ENCODE measurements at places on chromosomes 7 and 10.

GRCh38 chr7:14501436-14501835 is 401.1 kb downstream of the DGKB start:
- no peak for DNase-seq

DNA sequence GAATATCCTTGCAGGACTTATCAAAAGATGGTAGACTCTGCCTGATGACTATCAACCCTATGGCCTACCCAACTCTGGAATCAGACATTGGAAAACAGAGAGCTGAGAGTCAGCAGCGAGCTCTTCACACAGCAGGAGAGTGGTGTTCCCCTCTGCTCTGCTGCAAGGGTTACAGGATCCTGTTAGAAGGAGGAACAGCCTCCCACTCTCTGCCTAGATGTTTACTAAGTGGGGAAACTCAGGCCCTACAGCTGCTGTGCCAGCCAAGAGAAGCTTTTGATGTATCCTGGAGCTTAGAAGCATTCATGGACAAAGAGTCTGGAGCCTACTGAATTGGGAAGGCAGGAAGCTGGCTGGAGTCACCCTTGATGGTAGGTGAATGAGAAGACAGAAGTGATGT is 104.6 kb downstream of the ABLIM1 start:
- DNase-seq, result no peak

DNA sequence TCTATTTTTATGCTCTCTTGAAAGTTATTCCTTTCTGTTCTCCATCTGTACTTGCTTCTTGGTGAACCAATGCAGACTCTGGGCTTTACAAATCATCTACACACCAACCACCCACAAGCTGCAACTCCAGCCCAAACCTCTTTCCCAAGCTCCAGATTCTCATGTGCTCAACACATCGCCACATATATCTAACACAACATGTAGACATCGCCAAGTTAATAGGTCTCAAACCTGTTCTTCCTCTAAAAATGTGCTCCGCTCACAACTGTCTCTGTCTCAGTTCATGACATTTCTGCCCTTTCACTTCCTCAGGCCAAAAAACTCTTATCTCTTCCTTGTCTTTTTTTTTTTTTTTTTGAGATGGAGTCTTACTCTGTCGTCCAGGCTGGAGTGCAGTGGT is 95.7 kb upstream of the EEPD1 start:
- DNase-seq, result no peak

DNA sequence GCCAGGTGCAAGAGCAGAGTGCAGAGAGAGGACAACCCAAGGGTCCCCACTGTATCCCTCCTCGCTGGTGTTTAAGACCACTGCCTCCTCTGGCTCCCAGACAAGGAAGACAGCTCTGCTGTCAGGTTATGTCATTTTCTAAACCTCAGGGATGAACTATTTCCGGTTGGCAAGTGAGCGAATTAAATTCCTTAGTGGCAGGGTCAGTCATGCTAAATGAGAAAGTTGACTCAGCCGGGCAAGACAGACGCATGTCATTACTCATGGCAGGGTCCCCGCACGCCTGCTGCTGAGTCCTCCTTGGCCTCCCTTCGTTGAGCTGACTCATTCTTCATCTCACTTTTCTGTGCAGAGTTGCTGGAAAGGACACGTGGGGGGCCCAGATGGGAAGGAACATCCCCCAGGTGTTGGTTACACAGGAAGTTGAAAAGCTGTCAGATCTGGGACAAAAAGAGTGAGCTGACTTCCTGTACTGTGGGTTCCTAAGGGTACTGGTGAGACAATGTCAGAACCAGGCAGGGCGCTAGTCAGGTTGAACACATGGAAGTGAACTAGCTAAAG is 47.1 kb upstream of the UCN3 start:
- no peak for DNase-seq

DNA sequence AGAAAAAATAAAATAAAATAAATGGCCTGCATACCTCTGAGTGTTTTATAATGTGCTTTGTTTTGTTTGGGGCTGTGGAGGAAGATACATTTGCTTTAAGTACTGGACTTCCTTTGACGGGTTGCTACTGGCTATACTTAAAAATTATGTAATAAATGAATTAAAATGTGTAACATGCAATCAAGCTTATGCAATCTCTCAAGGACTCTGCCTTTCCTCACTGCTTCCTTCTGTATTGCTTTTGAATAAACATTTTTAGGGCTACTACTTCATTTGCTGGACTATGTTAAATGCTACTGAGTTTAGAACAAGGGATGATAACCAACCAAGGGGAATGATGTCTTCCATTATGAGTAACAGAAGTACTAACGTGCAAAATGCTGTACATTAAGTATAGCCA is 91.6 kb downstream of the ETV1 start:
- no peak for DNase-seq

DNA sequence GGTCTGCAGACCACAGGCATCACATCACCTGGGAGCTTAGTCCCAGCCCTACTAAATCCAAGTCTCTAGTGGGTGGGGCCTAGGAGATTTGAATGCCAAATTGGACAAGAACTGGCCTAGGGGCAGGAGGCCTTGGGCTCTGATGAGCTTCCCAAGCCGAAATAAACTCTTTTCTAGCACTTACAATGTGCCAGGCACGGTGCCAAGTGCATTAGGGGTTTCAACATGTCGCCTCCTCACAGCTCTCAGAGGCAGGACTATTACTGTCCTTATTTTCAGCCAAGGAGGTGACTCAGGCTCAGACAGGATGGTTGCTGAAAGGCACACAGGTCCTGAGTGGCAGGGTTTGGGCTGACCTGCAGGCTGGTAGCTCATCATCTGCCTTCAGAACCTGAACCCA is 9.2 kb upstream of the CPA1 start:
- DNase-seq, result no peak

DNA sequence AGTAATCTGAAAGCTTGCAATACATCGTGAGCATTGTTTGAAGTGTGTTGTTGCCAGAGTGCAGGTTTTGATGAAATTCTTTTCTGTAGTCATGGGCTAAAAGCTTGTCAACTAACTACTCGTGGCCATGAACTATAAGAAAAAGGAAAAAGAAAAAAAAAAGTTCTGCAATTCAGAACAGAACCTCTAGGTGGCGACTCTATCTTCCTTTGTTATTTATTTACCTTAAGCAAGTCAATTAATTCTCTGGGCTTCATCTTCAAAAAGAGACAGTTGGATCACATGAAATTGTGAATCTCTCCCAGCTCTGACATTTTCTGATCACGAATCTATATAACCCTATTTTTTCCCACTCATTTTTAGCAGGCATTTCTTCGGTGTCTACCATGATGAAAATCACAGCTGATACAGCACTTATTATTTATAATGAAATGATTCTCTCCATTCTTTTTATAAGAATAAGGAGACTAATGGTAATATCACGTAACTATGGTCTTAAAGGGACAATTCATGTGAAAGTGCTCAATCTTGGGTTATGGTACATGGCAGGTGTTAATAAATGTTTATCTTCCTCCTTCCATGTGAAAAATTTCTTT is 18.8 kb downstream of the TMEM196 start:
- DNase-seq, result no peak

DNA sequence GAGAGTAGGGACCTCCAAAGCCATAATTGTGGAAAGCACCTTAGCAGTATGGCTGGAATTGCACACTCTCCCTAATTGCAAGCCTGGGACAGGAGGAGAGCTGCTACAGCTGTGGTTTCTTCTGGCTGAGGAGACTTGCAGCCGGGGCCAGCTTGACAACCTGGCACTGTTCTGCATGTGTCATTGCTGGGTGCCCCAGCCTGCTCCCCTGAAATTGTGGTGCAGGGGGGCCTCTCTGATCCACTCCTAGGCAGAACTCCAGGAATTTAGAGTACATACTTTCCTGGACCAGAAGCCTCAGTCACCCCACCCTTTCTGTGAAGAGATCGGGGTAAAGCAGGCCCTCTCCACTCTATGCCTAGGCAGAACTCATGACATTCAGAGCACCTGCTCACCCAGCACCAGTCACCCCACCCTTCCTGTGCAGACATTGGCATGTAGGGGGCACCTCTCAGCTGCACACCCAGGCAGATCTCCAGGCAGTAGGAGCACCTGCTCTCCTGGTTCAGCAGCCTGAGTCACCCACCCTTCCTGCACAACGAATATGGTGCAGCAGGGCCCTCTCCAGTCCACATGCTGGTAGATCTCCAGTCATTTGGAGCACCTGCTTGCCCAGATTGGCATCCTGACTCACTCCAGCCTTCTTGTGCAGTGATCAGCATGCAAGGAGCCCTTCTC is 34.4 kb upstream of the DYNC1I1 start:
- DNase-seq, result no peak

GRCh38 chr7:24715661-24716479 is 41.4 kb downstream of the GSDME start:
- DNase-seq, result no peak

GRCh38 chr10:16909271-16909767 is 92.1 kb upstream of the RSU1 start:
- no peak for DNase-seq

DNA sequence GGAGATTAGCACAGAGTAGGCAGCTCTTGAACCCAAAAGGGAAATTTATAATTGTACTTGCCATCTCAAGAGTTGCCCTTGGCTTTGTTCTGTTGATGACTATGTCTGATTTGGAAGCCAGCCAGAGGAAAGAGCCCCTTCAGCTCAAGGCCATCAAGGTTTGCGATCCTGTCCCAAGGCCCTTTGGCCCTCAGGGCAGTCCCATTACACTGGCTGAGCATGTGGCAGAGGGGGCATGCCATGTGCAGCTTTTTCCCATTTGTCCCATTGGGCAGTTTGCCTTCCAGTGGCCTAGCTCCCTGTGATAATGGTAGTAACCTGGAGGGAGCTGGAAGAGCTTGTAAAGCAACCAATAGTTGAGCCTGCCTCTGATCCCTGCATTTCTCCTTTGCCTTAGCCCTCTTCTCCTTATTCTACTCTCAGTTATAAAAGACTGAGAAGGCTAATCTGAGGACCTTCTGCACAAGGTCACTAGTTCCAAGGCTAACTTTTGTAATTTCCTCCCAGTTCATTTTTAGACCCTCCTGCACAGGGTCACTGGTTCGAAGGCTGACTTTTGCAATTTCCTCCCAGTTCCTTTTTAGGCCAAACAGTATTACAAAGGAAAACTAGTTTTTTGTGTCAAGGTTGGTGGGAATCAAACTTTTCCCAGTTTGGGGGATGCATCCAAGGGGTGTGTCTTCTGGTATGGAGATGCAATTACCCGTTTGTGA is 31.0 kb upstream of the ARHGAP12 start:
- no peak for DNase-seq

GRCh38 chr7:30273552-30273951 is 10.8 kb upstream of the ZNRF2 start:
- DNase-seq, result no peak

DNA sequence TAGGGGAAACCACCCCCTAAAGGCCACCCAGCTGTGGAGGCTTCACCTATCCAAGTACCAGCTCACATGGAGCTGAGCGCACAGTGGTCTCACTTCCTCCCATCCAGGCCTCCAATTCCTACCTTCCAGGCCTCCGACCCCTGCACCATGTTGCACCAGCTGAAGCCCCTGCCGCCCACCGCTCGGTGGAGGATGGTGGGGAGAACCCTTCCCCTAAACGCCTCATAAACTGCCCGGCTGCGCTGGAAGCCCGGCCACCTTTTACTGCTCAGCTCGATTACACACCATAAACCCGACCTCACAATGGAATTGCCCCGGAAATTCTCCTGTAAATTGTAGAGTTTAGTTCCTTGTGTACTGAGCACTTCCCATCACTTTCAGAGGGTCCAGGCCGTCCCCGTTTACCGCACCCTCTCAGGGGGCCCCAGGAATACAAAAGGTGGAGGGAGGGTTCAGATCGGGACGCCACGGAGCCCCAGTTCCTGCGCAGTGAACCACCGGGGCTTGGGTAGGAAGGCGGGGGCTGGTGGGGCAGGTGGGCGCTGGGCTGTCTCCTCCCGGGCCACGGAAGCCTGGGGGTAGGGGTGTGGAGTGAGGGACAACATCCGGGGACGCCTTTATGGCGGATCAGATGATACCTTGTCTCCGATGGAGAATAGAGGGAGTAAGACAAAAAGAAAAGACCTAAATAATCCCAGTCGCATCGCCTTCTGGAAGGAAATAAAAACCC is 1.4 kb upstream of the HOXA7 start:
- no peak for DNase-seq

DNA sequence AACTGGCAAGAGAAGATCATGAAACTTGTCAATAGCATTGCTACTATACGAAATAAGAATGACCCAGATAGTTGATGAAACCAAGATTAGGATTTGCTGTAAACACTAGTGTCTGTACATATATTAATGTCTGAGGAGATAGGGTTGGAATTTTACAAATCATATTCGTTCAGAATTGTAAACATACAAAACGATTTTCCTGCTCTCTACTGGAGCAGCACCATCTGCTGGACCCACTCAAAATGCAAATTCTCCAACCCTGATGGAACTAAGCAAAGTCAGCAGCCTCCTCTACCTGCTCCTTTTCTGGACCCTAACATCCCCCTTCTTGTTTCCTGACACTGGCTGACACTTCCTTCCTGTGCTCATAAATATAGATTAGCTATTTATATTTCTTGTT is 29.4 kb upstream of the SGMS1 start:
- DNase-seq, result no peak

- DNase-seq, result no peak
These were observed 2.2 kb downstream of the GSAP start for GRCh38 chr7:77413861-77414424.

DNA sequence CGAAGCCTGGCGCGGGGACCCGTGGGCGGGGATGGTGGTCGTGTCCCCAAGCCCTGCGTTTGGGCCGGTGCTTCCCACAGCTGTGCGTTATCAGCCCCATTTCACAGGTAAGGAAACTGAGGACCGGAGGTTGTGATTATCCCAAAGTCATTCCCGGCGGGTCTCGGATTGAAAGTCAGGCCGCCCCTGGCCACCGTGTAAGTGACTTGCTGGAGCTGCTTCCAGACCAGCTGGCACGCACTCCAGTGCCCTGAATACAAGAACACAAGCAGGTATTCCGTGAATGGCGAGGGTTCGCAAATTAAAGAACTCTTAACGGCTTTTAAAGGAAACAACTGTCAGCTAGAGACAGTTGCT is 675 bp upstream of the ATE1 start:
- no peak for DNase-seq

DNA sequence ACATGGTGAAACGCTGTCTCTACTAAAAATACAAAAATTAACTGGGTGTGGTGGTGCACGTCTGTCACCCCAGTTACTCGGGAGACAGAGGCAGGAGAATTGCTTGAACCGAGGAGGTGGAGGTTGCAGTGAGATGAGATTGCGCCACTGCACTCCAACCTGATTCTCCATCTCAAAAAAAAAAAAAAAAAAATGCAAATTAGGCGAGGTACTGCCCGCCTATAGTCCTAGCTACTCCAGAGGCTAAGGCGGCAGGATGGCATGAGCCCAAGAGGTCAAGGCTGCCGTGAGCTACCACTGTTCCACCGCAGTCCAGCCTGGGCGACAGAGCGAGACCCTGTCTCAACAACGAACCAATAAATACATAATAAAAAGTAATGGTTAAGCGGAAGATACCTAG is 1.1 kb upstream of the EIF4H start:
- no peak for DNase-seq
